NCI-H345 (cell line): ENCODE measurements at places on chromosomes 3 and 15.
A peak's percentile ranks its signal among the peaks of the same experiment; 100 is the strongest.

GRCh38 chr15:43974852-43975251, 148.1 kb downstream of the WDR76 start:
- peak; percentile 23 for DNase-seq

DNA sequence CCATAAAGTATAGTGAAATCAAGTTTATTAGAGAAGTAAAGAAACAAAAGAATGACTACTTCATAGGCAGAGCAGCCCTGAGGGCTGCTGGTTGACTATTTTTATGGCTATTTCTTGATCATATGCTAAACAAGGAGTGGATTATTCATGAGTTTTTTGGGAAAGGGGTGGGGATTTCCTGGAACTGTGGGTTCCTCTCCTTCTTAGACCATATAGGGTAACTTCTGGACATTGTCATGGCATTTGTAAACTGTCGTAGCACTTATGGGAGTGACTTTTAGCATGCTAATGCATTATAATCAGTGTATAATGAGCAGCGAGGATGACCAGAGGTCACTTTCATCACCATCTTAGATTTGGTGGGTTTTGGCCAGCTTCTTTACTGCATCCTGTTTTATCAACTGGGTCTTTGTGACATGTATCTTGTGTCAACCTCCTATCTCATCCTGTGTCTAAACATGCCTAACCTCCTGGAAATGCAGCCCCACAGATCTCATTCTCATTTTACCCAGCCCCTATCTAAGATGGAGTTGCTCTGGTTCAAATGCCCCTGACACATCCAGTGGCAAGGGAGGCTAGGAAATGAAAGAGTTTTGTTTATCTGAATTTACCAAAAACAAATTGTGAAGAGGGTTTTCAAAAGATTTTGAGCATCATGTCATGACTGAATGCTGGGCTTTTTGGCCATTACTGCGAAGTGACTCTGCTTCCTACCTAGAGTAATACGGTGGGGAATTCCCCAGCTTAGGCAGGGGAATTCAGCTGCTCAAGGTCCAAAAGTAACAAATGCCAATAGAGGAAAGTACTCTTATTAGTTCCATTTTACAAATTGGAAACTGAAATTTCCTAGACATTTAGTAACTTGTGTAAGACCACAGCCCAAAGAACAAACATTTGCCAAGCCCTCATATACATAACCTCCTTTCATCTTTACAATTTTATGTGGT, 6.2 kb upstream of the SPSB4 start:
- DNase-seq = no peak

DNA sequence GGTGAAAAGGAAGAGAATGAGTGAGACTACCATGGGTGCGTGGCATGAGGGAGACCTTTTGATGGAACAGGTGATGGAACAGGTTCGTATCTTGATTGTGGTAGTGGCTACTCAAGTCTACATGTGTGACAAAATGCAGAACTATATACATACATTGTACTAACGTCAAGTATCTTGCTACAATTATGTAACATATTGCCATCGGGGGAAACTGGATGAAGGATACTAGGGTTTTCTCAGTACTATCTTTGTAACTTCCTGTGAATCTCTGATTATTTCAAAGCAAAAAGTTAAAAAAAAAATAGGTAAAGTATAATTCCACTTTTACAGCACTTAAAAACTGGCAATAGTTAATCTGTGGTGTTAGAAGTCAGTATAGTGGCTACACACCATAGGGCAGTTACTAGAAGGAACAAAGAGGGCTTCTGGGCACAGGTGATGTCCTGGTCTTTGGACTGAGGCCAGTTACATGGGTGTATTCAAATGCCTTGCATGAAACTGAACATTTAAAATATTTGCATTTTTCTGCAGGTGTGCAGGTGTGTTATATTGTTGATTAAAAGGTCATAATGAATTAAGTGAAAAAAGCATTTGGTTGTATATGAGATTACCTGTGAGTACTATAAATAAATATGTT, 61.4 kb downstream of the LRRK1 start:
- DNase-seq = no peak

DNA sequence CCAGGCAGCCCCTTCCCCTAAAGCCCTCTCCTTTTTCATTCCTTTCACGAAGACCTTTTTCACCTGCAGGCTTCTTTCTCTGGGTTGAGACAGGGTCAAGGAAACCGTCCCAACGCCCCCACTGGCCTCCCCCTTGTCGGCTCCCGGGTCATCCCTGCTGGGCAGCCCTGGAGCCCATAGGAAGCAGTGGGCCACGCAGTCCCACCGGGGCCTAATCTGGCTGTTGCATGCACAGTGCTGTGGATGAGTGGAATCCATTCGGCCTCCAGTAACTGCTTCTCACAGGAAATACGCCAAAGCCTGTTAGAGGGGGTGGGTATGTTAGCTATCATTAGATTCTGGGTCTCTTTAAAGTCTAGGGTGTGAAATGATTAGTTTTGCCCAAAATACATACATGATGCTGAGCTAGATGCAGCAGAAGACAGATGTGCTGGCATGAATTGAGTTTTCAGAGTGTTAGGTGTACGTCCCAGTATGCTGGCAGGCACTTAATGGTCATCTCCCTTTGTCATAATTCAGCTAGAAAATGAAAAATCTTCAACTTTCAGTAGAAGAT, 16.6 kb downstream of the LYSMD4 start:
- DNase-seq = no peak

GRCh38 chr15:45198337-45199135, 10.8 kb upstream of the SHF start:
- DNase-seq = peak; percentile 87

GRCh38 chr3:113668015-113668414, 28.4 kb downstream of the USF3 start:
- no peak for DNase-seq

DNA sequence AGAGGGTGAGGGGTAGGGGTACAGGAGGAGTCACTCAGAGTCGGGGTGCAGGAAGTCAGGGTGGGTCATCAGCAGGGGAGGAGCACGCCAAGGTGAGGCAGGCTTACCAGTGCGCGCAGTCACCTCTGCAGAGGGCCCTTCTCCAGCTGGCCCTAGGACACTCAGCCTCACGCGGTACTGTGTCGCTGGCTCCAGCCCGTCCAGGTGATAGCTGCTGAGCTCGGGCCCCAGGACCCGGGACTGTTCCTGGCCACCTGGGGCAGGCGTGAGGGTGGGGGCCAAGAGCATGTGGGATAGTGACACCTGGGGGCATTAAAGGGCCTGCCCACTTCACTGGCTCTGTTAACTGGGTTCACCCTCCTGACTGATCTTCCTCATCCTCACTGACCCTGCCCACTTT, 7.4 kb downstream of the COL7A1 start:
- no peak for DNase-seq

DNA sequence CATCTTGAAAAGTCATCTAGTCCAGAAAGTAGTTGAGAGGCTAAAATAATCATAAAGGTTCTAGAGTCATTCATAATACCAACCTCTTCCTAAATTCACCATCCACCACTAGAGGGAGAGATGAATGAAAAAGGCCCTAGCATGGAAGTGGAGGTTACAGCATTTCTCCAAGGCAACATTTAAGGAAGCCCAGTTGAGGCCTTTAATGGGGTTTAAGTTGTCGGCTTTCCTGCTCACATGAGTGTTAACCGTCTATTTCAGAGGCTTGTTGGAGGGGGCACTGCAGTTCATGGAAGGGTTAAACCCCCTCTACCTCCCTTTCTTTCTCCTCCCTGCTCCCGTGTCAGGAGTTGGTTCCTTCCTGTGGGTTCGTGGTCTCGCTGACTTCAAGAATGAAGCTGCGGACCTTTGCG, 3.8 kb upstream of the SLCO3A1 start:
- DNase-seq = no peak

DNA sequence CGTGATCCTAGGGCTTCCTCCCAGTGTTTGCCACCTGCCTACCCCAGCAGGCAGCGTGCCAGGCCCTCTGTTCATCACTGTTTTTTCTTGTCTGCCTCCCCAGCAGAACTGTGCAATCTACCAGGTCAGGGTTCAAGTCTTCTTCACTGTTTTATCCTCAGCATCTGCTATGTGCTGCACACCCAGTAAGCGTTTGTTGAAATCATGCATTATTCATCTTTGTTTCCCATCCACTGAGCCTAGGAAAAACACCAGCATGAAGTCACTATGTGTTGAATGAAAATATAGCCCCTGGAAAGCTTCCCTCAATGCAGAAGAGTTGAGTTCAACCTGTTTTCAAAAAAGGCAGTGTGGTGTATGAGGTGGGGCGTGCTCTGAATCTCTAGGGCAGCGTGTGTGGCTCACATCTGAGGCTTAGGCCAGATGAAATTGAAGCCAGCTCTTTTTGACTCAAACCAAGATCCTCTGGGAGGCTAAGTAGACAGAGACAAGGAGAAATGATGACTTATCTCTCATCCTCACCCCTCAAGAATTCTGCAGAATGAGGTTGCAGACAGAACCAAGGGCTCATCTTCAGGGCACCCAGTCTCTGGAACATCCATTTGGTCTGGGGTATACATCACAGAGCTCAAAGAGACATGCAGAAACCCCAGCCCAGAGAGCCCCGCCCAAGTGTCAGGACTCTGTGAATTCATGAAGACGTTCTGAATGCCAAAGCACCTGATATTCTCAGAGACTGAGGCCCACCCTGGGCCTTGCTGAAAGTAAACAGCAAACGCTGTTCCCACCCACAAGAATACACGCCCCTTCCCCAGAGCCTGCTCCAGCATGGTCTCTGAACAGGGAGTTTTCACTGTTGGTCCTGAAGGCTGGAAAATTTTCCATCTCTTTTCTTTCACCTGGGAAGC, 5.7 kb upstream of the CAV3 start:
- DNase-seq = peak; percentile 14

- no peak for DNase-seq
Observed at GRCh38 chr3:107068980-107069379, 308.3 kb upstream of the CCDC54 start.

DNA sequence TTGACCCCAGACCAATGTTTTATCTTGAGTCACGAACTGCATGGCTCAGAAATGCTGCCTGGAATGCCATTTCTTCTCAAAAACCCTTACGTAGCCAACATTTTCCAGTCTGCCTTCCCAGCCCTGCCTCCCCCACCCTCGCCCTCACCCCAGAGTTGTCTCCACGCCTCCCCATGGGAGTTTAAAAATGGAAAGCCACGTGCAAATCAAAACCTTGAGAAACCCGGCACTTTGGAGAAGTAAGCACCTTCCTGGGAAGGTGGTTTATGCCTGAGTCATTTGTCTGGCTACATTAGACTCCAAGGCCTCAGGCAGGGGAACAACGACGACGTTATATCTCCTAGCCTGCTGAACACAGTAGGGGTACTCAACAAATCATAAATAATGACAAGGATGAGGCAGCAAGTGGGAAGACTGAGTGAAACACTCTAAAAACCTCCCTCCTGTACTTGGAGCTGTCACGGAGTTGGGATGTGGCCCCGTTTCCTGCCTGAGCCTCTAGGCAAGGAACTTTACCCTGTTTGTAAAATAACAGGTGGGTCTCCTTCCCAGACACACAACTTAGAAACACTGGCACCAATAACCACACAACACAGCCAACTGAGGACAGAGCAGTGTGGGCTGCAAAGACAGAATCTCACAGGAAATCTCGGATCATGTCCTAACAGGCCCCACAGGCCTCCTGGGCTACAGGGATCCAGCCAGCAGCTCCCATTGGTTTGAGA, 179.1 kb downstream of the NTRK3 start:
- DNase-seq = no peak

- DNase-seq = no peak
Observed at GRCh38 chr3:137938876-137939275, 71.1 kb upstream of the CLDN18 start.

- no peak for DNase-seq
Observed at GRCh38 chr3:106485802-106486201, 617.0 kb upstream of the CBLB start.

- DNase-seq = no peak
Observed at GRCh38 chr3:45572755-45573154, 21.8 kb upstream of the LIMD1 start.

DNA sequence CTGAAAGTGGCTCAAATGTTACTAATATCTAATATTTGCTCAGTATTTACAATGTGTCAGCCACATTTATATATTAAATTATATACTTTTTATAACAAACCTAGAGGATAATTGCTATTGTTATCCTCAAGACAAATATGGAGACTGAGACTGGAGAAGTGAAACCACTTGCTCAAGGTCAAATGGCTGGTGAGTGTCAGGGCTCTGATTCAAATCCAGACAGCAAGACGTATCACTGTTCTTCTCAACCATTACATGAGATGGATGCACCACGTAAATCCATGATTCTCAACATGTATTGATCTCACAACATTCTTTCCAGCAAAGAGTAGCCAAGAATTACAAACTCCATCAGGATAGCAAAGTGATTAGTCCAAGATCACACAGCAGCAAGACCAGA, 53.8 kb upstream of the CPB1 start:
- no peak for DNase-seq

DNA sequence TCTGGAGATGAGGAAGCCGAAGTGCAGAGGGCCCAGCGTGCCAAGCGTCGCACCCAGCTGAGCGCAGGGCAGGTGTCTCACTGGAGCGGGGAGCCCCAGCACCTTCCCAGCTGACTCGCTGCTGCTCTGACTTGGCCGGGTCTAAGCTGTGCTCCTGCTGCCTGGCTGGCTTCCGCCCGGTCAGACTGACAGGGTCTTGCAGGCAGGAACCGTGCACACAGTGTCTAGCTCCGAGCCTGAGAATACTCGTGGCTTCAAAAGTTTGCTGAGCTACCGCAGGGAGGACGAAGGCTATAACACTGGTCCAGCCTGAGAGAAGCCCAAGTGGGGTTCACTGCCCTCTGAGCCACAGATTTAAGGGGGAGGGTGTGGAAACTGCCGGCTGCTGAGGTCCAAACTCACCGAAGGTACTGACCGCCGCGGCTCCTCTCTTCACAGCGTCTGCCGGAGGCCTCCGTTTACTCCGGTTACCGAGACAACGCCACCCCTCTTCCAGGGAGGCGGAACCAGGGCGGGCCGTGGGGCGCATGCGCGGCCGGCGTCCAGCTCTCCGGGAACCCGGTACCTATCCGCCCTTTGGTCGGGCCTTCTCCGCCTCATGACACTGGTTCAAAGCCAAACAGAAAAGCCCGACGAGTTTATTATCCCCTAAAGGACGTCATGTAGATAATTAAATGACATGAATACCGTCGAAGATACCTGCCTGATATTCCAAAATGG, at the start of gene CFAP44:
TSS of gene CFAP44 (minus strand) at position 443 of the 720 bp plus-strand sequence. CDS start 7,829 bp downstream, outside the sequence.
- no peak for DNase-seq

DNA sequence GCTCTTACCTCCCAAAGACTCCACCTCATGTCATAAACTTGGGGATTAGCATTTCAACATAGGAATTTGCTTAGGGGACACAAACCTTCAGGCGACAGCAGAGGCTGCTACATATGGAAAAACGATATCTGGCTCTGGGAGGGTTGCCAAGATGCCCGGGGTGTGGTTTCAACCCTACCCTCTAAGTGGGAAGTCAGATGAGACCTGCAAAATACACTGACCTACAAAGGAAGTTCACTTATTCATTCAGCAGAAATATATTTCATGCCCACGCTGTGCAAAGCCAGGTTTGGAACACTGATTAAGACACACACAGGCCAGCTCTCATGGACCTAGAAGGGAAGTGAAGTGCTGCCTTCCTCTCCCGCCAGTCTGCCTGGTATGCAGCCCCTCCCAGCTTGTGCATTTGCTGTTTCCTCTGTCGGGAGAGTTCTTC, 239.3 kb downstream of the FEZF2 start:
- DNase-seq = peak; percentile 34

- no peak for DNase-seq
Observed at GRCh38 chr15:73030122-73030679, 22.1 kb upstream of the NEO1 start.
